ENCODE measurements at places on chromosomes 2 and 18.

GRCh38 chr2:101956465-101957438 is 35.0 kb upstream of the IL1R2 start:
- no peak for ATAC-seq

GRCh38 chr2:3447789-3448317 is 68.4 kb downstream of the TRAPPC12 start:
- ATAC-seq = peak; percentile 60

GRCh38 chr2:235966932-235967757 is 201.0 kb downstream of the GBX2 start:
- ATAC-seq = no peak

DNA sequence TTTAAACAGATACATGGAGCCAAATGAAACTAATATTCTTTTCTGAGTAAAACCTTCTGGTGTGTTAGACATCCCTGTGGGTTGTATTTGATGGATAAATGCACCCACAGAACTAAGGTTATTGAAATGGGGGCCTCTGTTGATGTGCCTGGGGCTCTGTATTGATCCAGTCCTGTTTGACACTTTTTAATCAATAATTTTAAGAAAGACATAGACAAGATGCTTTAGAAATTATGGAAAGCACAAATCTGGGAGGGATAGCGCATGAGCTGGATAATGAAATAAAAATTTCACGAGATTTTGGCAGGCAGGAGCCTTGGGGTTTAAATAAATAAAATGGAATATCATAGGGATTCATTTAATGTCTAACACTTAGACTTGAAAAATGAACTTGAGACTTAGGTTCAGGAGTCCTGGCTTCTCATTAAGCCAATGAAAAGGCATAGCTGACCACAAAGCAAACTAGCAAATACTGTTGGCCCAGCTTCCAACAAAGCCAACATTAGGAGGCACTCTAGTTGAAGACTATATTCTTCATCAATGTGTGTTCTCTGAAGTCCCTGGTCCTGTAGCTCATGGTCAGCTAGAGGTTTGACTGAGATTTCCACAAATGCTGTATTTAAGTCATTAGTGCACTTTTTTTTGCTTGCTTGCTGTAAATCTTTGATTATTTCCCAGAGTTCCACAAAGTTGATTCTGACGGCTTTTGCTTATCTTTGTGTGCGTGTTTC is 64.2 kb upstream of the SH3RF3 start:
- ATAC-seq = no peak
